A549 (cell line): ENCODE measurements at places on chromosomes 16 and 17. TPM values are rescaled to one million over a fixed set of nuclear protein-coding genes. Genes with fewer than 3 reads are reported as not detected.
A peak's percentile ranks its signal among the peaks of the same experiment; 100 is the strongest.

DNA sequence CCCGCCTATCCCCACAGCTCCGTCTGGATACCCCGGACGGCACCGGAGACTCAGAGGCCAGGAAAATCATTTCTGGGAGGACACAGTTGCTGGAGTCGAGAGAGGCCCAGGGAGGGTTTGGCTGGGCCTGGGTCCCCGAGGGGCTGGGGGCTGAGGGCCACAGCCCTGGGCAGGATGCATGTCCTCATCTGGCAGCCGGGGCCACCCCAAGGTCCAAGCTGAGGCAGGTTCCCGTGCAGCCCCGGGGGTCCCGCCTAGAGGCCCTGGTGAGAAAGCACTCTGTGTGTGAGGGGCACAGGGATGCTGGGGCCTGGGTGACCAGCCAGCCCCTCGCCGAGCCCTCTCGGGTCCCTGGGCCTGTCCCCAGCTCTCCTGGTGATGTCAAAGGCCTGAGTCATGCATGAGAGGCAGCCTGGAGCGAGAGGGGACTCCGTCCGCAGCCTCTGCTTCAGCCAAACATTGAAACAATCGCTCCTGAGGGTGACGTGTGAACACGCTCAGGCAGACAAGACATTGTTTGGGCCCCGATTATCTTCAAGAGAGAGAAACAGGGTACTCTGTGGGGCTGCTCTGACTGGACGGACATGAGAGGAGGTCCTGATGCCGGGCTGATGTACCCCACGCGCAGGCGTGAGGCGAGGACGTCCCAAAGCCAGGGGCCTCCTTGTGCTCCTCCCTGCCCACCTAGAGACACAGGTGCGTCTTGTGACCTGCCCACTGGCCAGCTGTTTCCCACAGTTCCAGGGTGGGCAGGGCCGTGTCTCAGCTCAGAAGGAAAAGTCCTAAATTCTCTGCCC is 25.8 kb upstream of the C1QTNF8 start:
- DNase-seq: no peak

DNA sequence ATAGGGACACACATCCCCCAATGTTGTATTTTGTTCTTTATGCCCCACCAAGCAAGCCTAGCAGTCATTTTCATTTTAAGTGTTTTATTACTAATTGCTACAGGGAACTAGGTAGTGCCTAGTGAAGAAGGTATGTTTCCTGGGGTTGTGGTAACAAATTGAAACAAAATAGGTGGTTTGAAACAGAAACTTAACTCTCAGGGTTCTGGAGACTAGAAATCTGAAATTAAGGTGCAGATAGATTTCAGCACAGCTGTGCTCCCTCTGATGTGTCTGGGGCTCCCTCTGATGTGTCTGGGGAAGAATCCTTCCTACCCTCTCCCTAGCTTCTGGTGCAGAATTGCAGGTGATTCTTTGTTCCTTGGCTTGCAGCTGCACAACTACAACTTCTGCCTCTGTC is 390.1 kb downstream of the ZFHX3 start:
- DNase-seq: no peak

- DNase-seq: no peak
These were observed 842.1 kb downstream of the KCNJ2 start for GRCh38 chr17:71011391-71011790.

- DNase-seq: no peak
These were observed 13.9 kb downstream of the GINS2 start for GRCh38 chr16:85674828-85675227.

GRCh38 chr16:69554495-69554894 is 11.3 kb upstream of the NFAT5 start:
- no peak for DNase-seq

DNA sequence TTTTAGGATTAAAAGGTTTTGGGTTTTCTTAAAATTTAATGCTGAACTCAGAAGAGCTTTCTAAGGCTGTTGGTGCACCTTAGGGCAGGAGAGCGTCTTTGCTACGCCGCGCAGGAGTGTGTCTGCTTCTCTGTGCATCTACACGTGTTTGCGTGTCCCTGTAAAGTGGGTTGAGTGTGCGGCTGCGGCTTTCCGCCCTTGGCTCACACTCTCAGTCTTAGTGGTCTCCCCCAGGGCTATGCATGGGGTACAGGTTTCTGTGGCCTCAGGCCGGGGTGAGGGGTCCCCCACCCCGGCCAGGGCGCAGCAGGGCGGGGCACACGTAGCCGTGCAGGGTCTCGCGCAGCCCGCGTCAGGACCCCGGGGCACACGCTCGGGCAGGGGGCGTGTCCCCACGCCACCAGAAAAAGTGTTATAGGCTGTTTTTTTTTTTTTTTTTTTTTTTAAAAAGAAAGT is 727 bp upstream of the TENT4B start:
- DNase-seq: peak; percentile 56

DNA sequence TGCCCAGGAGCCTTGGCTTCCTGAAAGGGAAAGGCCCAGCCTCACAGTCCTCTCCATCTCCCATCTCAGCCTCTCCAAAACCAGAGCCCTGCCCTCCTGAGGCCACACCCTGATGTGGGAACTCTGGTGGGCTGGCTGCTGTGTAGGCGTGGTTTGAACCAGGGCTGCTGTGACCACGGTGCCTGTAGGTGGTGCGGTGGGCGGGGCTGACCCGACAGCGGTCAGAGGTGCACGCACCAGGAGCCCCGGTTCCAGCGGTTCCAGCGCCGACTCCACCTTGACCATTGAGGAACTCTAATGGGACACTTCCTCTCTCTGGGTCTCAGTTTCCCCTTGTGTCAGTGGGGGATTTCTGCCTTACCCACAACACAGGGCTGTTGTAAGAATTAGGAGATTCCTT is 2.4 kb downstream of the RAP1GAP2 start:
- no peak for DNase-seq

DNA sequence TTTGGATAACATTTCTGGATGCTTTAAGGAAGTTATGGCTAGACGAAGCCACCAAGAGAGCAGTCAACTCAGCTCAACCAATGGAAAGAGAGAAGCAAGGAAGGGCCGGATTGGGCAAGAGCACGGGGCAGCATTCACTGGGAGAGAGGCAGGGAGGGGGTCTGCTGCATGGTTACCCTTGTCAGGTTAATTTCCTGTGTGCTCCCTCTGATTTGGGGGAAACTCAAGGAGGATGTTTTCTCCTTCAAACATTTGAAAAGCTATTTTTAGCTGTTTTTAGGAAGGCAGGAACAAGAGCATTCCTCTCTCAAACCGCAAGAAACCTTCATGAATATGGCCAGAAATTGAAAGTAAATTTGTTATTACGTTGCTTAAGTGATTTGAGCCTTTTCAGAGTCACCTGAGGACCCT is 118.5 kb upstream of the ZFHX3 start:
- no peak for DNase-seq

- DNase-seq: peak; percentile 52
These were observed 77.7 kb upstream of the GNG13 start for GRCh38 chr16:878072-878784.

RPL19 gene
- 2,724 to 2,918 TPM (median 2,862 TPM) in 3 replicates for polyA plus RNA-seq

DNA sequence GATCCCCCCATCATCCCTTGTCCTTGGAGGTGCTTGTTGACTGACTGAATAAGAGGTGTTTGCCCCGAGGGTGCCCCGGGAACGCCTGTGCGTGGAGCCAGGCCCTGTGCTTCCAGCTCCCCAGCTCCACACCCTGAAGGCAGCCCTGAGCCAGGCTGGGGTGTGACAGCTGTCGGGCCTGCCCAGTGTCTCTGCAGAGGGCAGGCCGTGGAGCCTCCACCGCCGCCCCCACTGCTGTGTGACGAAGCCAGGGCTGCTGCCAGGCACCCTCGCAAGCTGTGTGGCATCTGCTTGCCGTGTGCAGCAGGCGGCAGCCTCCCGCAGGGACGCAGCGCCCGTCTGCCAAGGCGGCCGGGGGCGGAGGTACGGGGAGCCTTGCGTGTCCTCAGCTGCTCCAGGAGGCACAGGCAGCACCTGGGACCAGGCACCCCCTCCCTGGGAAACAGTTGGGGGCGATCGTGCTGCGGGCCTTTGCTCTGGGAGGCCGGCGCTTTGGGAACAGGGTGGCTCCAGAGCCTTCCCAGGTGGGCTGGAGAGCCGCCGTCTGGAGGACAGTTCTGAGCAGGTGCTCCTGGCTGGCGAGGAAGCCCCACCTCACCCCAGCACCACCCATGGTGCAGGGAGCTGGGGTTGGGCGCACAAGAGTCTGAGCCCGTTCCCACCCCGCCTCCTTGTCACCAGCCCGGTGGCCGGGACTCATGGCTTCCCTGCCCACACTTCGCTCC is 26.6 kb downstream of the GSE1 start:
- DNase-seq: no peak

DNA sequence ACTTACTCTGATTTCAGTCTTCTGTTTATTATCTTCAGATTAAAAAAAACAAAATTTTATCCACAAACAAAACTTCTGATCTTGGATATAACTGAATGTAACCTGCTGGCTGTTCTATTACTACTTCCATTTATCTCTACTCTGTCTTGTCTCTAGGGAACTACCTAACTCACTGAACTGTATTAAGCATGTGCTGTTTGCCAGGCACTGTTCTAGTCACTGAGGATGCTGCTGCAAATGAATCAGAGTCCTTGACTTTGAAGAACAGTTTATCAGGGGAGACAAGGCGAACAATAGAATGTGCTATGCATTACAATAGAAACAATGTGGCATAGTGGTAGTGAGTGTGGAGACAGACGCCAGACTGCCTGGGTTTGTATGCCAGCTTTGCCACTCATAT is 2.3 kb upstream of the ANKRD40 start:
- no peak for DNase-seq

DNA sequence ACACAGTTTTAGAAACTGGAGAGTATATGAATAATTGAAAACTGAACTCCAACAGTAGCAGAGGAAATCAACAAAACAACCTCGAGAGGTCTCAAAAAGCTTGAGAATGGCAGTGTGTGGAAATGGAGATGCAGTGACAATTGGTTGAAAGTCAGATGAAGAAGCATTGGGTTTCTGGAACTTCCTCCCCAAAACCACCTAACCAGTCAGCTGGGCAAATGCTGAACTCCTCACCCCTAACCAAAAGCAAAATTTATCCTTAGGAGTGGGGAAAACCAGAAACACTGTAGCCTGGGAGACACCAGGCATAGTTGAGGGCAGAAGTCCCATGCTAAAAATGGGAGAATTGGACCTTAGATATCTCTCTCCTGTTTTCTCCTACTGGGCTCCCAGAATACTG is 109.9 kb downstream of the TANC2 start:
- DNase-seq: no peak

TP53TG3 gene
- polyA plus RNA-seq: 0.87 to 1.0 TPM (median 0.96 TPM) in 3 replicates

GRCh38 chr16:89696670-89697128 is 4.8 kb downstream of the SPATA2L start:
- no peak for DNase-seq

DNA sequence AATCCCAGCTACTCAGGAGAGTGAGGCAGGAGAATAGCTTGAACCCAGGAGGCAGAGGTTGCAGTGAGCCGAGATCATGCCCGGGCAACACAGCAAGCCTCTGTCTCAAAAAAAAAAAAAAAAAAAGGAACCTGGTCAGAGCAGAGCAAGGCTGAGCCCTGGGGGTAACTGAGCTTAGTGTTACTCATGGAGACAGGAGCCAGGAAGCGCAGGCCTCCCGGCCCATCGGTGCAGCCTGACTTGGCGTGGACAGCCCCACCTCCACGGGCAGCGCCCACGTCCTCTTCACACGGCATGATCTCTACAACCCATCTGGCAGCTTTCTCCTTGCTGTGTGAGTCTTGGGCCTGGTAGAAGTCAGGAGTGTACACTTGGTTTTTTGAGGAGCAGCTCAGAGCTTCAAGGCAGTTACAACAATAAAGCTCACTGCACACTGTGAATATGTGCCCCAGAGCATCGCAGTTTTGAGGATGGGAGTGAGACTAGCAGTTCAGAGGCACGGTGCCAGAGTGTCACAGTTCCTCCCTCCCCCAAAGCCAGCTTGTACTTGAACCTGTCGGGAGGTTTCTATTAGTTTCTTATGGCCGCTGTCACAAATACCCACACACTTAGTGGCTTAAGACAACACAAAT is 129.9 kb downstream of the RAP1GAP2 start:
- peak; percentile 53 for DNase-seq

DNA sequence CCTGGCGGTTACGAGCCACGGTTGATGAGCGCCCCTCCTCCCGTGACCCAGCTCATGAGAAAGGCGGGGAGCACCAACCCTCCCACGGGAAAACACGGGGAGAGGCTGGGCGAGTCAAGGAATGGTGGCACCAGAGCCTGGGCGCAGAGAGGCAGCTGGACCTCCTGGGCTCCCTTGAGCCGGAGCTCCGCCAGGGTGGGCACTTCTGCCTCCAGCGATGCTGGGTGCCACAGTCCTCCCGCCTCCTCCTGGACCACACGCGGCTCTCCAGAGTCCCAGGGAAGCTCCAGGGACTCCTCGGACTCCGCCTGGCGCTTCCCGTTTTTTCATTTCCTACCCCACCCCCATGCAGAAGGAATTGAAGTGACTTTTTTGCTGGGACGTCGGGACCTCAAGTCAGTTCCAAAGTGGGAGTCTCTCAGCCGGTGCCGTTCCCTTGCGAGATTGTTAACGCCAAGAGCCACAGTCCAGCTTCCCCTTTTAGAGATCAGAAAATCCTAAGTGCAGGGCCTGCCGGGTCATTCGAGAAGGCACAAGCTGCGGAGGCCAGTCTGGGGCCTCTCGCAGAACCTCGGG is 6.6 kb upstream of the CBX8 start:
- no peak for DNase-seq

CFAP20 gene
- 44.4 to 46.5 TPM (median 45.3 TPM) in 3 replicates for polyA plus RNA-seq

MARCHF10 gene
- polyA plus RNA-seq: 0.42 to 0.69 TPM (median 0.43 TPM) in 3 replicates
